Kidney (tissue), 22 donors: ENCODE measurements at places on chromosomes 5 and 9. TPM values are rescaled to one million over a fixed set of nuclear protein-coding genes. Genes with fewer than 3 reads are reported as not detected.
A peak's percentile ranks its signal among the peaks of the same experiment; 100 is the strongest.

DNA sequence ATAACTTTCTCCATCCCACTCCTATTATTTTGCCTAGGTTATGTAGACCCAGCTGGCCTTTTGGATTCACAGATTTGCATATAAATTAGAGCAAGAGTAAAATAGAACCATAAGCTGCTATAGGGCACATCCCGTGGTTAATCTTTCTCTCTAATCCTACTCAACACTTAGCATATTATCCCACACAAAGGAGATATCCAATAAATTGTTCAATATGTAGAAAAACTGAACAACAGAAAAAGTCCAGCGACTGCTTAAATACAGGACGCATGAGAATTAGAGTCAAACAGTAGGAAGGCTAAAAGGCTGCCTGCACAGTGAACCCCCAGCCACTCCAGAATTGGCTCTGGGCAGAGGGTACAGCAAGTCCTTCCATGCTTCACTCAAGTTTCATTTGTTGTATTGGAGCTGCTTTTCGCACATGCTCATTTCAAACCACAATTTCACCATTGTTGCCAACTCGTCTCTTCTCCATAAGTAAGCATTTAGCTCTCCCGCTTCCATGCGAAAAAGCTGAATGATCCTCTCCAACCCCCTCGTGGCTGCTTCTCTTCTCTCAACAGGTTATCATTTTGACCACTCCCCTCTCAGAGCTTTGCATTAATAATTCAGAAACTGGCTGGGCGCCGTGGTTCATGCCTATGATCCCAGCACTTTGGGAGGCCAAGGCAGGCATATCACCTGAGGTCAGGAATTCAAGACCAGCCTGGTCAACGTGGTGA lies 14.1 kb upstream of the IQGAP2 start:
- H3K4me1 ChIP-seq: no peaks in the 10 kb centered on the region
- H3K27ac ChIP-seq: no peak overlapping the region

DNA sequence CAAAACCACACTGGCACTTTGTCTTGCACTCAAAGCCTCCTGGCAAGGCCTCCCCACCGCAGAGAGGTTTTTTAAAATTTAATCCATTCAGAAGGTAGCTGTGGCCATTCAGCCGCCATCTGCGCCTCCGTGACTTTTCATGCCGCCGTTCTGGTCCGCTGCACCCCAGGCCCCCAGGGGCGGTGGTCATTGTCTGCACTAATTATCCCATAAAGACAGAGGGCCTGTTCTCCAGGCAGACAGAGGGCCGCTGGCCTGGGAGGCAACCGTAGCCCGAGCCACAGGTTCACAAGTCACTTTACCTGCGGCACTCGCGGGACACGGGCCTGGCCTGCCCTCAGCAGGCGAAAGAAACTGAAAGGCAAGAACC lies 49.4 kb downstream of the EXD3 start:
- H3K36me3 ChIP-seq: no peaks in the 10 kb centered on the region
- no peaks in the 10 kb centered on the region for H3K4me1 ChIP-seq
- DNase-seq: peak; percentile 52
- H3K4me3 ChIP-seq: no peak overlapping the region
- H3K27me3 ChIP-seq: no peaks in the 10 kb centered on the region

DNA sequence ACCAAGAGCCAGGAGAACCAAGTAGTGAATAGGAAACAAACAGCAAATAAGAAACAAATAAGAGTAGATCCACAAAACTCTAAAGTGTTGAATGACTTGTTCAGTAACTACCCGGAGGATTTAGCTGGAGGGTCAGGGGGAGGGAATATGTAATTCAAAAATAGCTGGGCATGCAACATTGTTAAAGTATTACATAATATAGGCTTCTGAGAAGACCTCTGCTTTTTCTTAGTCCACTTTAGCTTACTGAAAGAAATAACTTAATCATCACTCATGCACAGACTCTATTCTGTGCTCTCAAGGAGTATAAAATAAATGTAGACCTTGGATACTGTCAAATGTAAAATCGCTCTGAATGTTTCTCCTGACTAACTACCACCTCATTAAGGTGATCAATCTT lies 183.2 kb upstream of the POU5F2 start:
- DNase-seq: no peak
- H3K36me3 ChIP-seq: no peaks in the 10 kb centered on the region
- no peaks in the 10 kb centered on the region for H3K4me1 ChIP-seq
- H3K27ac ChIP-seq: no peak overlapping the region
- H3K27me3 ChIP-seq: no peaks in the 10 kb centered on the region
- no peak overlapping the region for H3K4me3 ChIP-seq

- H3K27ac ChIP-seq: no peak overlapping the region
- no peaks in the 10 kb centered on the region for H3K4me1 ChIP-seq
- H3K27me3 ChIP-seq: no peaks in the 10 kb centered on the region
- no peak overlapping the region for H3K4me3 ChIP-seq
- H3K36me3 ChIP-seq: no peaks in the 10 kb centered on the region
These were observed 35.4 kb upstream of the MAP1B start for GRCh38 chr5:72071906-72072305.

DNA sequence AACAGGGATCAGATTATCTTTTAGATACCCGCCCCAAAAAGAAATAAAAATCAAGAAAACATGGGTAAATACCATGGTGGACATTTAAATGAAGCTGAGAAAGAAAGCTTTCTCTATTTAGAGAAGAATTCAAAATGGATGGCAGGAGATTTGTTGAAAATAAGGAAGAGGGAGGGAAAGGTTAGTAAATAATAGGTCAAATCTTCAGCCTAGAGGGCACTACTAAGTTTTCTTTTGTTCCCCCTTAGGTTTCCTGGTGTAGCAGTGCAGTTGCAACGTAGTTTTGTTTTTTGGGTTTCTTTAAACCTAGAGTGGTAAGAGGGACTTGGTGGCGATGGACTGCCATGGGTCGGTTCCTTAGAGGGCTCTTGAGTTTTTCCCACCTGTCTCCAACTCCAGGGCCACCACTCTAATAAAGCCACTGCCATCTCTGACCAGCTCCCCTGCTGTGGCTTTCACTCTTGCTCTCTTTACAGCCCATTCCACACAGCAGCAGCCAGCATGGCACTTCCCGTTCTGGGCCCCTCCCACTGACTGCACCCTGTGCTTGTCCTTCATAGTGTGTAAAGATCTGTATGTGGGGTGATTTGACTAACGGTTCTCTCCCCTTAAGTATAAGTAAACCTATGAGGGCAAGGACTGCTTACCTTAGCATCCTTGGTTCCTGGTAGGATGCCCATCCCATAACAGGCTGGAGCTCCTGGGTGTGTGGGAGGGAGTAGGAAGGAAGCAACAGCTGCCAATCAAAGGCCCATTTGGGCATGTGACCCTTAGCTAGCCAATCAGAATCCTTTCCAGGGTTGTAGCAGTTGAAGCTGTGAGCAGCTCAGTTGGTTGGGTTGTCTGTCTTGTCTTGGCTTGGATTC lies 118.3 kb downstream of the SLC1A3 start:
- no peaks in the 10 kb centered on the region for H3K36me3 ChIP-seq
- H3K27me3 ChIP-seq: no peaks in the 10 kb centered on the region
- H3K4me1 ChIP-seq: no peaks in the 10 kb centered on the region
- H3K4me3 ChIP-seq: no peak overlapping the region

DNA sequence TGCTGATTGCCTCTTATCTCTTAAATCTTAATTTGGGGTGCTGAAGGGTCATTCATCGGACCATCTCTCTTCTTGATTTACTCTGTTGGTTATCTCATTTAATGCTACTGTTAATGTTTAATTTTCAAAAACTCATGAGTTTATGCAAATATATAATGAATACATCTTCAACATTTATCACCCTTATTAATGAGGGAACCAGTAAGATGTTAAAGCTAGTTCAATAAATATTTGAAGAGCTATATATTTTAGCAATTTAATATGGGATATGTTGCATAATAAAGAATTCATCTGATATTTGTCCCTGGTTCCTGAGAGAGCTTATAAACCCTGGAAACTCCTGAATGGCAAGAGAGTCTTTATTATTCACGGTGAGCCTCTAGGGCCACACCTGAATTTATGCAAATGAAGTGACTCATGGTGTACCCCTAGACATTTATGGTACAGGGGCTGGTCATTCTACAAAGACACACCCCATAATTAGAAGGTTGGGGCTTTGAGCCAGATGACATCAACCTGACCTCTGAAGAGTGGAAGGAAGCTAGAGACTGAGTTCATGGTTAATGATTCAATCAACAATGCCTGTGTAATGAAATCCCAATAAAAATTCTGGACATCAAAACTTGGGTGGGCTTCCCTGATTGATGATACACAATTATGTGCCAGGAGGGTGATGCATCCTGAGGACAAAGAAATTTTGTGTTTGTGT lies 339.5 kb upstream of the ZNF608 start:
- H3K4me3 ChIP-seq: no peak overlapping the region
- H3K27ac ChIP-seq: no peak overlapping the region
- no peaks in the 10 kb centered on the region for H3K4me1 ChIP-seq

GRCh38 chr9:108569624-108570023 lies 286.2 kb downstream of the ACTL7B start:
- DNase-seq: no peak
- no peak overlapping the region for H3K4me3 ChIP-seq
- H3K4me1 ChIP-seq: no peaks in the 10 kb centered on the region
- H3K36me3 ChIP-seq: no peaks in the 10 kb centered on the region
- H3K27ac ChIP-seq: no peak overlapping the region

DNA sequence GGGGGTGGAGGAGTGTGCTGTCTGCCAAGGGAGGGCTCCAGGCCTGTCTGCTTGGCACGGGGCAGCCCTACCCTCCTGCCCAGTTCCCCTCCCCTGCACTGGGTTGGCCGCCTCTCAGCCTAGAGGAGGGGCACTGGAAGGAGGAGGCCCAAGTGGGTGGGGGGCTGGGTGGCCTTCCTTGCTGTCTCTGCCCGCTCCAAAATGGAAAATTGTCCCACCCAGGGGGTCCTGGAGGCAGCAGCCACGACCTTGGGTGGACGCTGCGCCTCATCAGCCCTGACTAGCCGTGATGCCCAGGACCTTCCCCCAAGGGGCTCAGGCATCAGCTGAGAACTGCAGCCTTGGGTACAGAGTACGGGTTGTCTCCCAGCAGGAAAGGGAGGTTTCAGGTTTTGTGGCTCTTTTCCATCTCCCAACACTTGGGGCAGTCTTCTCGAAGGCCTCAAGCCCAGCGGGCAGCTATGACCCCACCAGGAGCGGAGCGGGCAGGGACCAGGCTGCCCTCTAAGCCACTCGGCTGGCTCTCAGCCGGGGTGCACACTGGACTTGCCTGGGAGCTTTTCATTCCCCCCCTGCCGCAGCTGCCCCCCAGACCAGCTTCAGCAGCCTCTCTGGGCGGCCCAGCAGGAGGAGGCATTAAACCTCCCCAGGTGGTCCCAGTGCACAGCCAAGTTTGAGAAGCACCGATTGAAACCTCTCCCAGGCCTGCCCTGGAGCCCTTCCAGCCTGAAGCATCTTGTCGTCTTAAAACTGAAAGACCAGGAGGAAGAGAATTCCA lies 20.6 kb downstream of the NTNG2 start:
- no peak overlapping the region for H3K27ac ChIP-seq
- peak; percentile 59 for DNase-seq
- H3K4me3 ChIP-seq: no peak overlapping the region
- peaks cover 4% of the 10 kb centered on the region for H3K27me3 ChIP-seq
- no peaks in the 10 kb centered on the region for H3K36me3 ChIP-seq

DNA sequence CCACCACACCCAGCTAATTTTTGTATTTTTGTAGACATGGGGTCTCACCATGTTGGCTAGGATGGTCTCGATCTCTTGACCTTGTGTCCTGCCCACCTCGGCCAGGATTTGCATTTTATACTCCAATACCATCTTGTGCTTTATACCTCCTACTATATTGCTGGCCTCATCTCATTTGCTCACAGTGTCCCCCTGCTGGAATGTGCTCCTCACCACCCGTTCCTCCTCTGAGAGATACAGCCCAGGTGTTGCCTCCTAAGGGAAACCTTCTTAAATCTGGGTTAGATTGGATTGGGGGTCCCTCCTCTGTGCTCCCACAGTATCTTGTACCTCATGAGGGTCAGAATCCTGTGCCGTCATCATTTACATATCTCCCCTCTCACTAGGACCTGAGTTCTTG lies 131.7 kb downstream of the PAPPA start:
- no peaks in the 10 kb centered on the region for H3K27me3 ChIP-seq
- no peaks in the 10 kb centered on the region for H3K36me3 ChIP-seq
- H3K4me1 ChIP-seq: no peaks in the 10 kb centered on the region
- no peak overlapping the region for H3K4me3 ChIP-seq
- H3K27ac ChIP-seq: no peak overlapping the region

DNA sequence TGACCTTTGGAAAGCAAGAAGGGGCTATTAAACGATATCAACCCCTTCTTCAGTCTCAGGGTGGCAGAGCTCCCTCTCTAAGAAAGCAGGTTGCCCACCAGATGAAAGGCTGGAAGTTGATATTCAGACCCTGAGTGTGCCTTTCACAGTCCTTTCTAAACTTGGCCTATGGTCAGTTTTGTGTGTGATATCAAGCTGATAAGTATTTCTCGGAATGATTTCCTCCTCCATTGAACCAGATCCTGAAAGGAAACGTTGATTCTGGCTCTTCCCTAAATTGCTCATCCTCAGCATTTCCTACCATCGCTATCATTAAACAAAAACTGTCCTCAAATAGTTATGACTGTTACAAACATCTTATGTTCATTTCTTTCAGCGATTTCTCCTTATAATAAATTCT lies 130.4 kb downstream of the CEMIP2 start:
- H3K4me3 ChIP-seq: no peak overlapping the region
- H3K36me3 ChIP-seq: no peaks in the 10 kb centered on the region
- peaks cover 3% of the 10 kb centered on the region for H3K4me1 ChIP-seq
- H3K27ac ChIP-seq: peak overlapping the region; percentile 36

- H3K27me3 ChIP-seq: no peaks in the 10 kb centered on the region
- peak overlapping the region; percentile 20 for H3K27ac ChIP-seq
- no peaks in the 10 kb centered on the region for H3K36me3 ChIP-seq
These were observed 9.3 kb downstream of the STOM start for GRCh38 chr9:121360601-121361374.

DNA sequence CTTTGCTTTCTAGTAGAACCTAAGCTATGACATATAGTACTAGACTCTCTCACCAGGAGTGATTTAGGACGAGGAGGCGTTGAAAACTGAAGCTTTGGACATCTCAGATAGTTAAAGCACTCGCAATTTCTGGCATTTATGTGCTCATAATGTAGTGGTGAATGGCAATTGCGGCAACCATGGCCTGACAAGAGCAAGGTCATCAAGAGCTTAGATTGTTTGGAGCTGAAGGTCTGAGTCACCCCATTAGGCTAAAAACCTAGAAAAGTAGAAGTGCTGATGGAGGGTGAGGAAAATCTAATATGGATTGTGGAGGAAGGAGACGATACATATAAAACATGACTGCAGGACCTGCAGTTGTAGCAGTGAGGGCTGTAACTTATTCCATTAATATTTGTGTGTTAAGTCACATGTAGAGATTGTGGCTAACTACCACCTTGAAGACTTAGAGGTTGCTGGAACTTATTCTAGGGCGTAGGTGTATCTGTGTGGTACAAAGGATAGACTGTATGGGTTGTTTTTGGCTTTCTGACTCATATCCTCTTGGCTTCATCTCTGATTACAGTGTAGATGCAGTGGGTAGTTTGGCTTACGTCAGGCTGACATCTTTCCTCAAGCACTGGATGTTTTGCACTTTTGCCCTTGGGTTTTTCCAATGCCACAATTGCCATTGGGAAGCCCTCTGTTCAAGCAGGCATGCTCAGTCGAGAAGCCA lies 138.9 kb upstream of the CDKN2B start:
- H3K27ac ChIP-seq: no peak overlapping the region
- H3K27me3 ChIP-seq: no peaks in the 10 kb centered on the region
- no peak for DNase-seq
- H3K36me3 ChIP-seq: no peaks in the 10 kb centered on the region

The FAM219A gene
- 21.1 TPM for total RNA-seq

The UGT3A1 gene
- total RNA-seq: 6.1 TPM

The TOR4A gene
- total RNA-seq: 23.8 TPM

The CDO1 gene
- total RNA-seq: 3.0 TPM

The ZDHHC11B gene
- 5.4 TPM for total RNA-seq

The NMRK1 gene
- 42.3 TPM for total RNA-seq

The C9 gene
- 4.5 TPM for total RNA-seq

The OR1L4 gene
- not detected for total RNA-seq

The SHLD3 gene
- total RNA-seq: 2.5 TPM
